NCI-H2081 (cell line): ENCODE measurements at places on chromosomes 1 and 21.

GRCh38 chr1:24874611-24875234, 55.4 kb downstream of the RUNX3 start:
- DNase-seq, result no peak

DNA sequence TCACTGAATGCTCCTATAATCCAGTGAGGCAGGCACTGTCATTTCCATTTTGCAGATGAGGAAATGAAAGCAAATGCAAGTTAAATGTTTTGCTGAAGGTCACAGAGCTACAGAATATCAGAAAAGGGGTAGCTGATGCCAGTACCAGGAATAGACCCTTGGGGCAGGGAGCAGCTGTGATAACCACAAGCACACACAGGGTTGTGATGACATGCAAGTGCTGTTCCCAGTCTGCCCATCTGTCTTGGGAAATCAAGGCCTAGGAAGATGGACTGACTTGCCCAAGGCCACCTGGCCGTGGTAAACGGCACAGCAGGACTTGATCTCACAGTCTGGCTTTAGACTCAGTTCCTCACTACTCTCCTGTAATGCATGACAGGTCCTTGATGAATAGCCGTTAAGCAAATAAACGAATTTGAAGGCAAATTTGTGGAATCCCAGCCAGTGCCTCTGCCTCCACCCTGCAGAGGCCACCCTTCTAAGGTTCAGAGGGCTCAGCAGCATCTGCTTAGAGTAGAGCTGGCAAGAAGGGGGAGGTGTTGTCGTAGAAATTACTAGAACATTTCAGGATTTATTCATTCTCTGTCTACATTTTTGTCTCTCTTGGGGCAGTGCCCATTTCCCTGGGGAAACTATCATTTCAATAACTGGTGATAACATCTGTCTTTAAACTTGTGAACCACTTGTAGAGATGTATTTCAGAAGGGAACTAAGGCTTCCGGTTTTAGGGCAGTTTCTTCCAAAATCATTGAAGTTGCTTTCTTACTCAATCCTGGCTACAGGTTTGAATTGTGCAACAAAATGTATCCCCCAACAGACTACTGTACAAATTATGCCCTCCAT, 53.2 kb upstream of the MRPS6 start:
- no peak for DNase-seq

GRCh38 chr1:160040476-160040875, 8.7 kb upstream of the PIGM start:
- no peak for DNase-seq

GRCh38 chr21:45990049-45990711, 8.6 kb downstream of the COL6A1 start:
- DNase-seq, result no peak
